ENCODE measurements at places on chromosomes 12 and 14. TPM values are rescaled to one million over a fixed set of nuclear protein-coding genes. Genes with fewer than 3 reads are reported as not detected.

METTL17 gene
- 70.0 TPM for total RNA-seq

GRCh38 chr14:83697099-83697498 is 1832.8 kb upstream of the FLRT2 start:
- no peak for DNase-seq

DNA sequence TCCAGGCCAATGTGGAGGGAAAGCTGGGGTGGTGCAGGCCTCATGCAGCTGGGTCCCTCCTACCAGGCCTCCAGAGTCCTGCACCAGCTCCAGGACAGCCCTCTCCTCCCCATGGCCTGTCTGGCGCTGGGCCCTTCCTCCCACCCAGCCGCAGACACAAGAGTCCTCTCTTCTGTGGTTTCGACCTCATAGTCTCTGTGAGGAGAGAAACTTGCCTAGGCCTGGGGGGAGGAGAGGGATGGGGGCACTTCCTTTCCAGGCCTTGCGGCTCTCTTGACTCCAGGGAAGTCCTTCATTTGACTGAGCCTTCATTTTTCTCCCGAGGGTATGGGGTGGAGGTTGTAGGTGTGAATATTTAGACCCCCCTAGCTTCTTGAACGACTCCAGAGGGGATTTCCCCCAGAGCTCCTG is 2.3 kb downstream of the MMP14 start:
- DNase-seq = no peak

DNA sequence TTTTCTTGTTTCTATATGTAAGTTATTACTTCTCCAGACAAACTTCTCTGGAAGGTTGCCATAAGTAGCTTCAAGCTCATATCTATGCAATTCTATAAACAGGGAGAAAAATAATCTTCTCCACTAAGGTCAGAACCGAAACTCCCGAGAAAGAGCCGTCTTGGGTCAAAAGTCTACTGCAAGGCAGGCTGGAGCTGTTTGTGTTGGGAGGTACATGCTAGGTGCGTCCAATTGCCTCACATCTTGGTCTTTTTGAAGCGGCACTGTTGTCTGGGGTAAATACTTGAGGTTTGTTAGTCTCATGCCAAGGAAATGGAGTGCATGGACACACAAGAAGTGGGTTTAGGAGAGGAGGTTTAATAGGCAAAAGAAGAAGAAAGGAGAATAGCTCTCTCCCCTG is 674.7 kb upstream of the TMEM132C start:
- no peak for DNase-seq

GYS2 gene
- 0.16 TPM for total RNA-seq

DNA sequence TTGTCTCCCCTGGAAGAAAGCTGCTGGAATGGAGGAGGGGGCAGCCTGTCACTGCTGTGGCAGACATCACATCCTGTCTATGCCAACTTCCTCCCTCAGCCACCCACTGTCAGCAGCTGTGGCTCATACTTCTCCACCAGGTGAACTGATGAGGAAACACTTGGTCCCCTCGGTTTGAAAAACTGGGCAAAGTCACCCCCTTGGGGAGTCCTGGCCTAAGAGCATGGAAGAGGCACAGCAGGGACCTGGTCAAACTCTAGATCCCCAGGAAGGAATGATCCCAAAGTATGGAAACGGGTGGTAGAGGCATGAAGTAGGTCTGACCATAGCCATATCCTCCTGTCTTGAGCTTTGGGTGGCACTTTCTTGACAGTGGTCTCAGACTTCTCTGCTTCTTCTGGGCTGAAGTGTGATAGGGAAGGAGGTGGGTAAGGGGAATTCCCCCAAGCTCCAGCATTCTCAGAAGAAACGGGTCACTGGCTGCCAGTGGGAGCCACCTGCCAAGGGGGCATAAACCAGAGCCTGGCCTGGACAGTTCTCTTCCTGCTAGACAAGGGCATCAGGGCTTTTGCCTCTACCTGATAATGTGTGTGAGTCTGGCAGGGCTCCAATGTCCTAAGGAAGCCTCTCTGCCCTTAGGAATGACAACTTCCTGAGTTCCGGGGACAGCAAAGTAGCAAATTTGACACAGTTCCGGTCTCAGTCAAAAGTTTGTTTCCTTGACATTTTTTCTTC is 36.0 kb downstream of the FMNL3 start:
- no peak for DNase-seq

C12orf75 gene
- total RNA-seq = 31.3 TPM

DNA sequence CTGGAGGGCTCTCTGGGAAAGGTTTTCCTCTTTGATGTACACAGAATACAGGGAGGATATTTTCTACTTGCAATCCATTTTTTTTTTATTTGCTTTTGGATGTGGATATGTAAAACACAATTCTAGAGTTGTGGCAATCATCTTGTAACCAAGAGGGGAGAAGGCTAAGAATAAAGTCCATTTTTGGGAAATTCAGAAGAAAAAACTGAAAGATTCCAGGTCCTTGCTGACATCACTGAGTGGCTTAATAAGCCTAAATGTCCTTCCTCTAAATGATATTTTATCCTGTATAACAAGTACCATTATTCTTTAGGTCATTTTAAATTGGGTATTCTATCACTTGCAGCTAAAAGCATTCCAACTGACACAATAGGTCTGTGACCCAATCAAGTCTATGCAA is 64.0 kb downstream of the PPP1R12A start:
- no peak for DNase-seq

DNA sequence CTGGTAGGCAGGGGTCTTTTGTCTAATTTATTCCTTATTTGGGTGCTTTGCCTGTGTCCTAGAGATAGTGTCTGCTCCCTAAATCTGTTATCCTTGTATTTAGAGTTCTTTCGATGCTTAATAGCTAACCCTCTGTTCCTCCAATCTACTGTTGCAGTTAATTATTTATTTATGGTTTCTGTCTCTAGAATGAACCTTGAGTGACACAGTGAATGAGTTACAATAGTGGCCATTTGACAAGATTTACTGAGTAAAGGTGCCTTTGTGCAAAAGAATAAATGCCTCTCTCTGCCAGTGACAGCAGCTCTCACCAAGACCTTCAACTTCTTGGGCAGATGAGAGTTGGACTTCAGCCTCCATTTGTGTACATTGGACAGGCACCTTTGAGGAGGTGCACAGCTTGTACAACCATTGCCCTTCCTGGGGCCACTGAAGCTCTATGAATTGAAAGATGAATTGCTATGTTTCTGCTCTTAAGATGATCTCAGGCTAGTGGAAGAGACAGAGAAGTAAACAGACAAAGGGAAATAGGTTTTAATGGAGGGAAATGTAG is 165.9 kb downstream of the DERA start:
- no peak for DNase-seq

TMEM30B gene
- 34.0 TPM for total RNA-seq

DRAM1 gene
- total RNA-seq = 16.4 TPM

BHLHE41 gene
- total RNA-seq = 186 TPM

Data from ureter (tissue), 1 donor.